ENCODE measurements at places on chromosomes 7 and 10.

DNA sequence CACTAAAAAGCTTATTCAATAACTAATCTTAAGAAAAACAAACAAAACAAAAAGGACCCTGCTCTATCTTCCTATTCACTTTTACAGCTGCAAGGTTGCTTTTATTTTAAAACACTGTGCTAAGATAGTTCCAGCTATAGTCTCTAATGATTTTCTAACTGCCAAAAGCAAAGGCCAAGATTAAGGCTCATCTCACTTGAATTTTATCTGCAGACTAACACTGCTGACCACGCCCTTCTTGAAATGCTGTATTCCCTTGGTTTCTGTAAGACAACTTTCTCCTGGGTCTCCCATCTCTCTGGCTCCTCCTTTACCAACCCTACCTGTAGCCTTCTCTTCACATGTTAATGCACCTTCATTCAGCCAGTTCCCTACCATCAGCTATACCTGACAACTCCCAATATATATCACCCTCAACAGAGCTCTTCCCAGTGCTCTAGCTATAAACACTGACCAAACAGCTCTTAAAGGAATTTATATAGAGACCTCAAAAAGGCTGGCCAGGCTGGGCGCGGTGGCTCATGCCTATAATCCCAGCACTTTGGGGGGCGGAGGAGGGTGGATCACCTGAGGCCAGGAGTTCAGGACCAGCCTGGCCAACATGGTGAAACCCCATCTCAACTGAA, 11.7 kb downstream of the SRPK2 start:
- DNase-seq, result no peak

GRCh38 chr10:78286668-78287067, 253.0 kb downstream of the RPS24 start:
- DNase-seq, result no peak

DNA sequence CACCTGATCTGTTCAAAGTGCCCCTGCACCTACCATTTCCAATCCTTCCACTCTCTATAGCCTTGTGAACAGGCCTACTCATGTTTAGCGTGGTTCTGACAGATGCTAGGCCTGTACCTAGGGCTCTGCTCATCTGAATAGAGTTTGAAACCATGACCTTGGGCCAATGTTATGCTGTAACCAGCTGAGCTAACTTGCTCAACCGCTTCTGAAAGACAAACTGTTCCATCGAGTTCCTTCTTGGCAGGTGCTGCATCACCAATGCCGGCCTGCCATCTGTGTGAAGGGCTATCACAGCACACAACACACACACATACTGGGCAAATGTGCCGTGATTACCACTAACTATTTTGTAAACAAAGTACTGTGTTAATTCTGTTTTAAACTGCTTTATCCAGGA, 419.0 kb upstream of the GALNT17 start:
- no peak for DNase-seq

DNA sequence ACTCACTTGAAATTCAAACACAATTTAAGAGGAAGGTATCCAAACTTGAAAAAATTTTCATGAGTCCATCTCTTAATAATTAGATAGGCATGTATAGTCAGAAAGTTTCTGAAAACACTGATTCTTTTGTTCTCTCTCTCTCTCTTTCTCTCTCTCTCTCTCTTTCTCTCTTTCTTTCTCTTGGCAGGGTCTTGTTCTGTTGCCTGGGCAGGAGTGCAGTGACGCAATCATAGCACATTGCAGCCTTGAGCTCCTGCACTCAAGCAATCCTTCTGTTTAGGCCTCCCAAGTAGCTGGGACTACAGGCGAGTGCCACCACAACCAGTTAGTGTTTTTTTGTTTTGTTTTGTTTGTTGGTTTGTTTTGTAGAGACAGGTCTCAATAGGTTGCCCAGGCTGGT, 59.3 kb downstream of the PRTFDC1 start:
- peak; percentile 29 for DNase-seq

GRCh38 chr10:34627741-34628140, 187.4 kb downstream of the PARD3 start:
- DNase-seq, result no peak

GRCh38 chr7:74284781-74285259, 4.4 kb upstream of the CLIP2 start:
- DNase-seq, result no peak

- DNase-seq, result no peak
Observed at GRCh38 chr10:43377424-43377883, 6.0 kb downstream of the FXYD4 start.

DNA sequence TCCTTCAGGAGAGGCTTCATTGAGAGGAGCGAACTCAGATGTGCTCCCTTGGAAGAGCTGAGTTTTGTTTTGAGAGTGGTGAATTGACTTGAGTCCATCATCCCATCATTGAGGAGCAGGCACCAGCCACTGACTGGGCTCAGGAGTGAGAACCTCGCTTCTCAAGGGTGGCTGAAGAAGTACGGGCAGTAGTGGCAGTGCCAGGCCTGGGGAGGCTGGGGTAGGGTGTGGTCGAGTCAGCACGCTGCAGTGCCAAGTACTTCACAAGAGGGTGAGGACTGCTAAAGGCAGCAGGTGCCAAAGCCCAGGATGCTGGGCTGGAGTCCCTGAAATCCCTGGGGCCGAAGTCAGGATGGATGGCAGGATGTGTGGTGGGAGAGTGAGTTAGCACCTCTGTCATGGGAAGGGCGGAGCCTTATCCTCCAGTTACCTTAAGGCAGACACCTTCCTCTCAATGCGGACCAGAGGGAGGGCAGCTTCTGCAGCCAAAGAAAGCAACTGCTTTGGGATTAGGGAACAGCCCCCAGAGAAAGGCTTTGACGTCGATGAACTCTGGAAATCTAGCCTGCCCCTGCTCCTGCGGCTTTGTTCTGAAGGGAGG, 210.3 kb downstream of the CAMK1D start:
- no peak for DNase-seq

DNA sequence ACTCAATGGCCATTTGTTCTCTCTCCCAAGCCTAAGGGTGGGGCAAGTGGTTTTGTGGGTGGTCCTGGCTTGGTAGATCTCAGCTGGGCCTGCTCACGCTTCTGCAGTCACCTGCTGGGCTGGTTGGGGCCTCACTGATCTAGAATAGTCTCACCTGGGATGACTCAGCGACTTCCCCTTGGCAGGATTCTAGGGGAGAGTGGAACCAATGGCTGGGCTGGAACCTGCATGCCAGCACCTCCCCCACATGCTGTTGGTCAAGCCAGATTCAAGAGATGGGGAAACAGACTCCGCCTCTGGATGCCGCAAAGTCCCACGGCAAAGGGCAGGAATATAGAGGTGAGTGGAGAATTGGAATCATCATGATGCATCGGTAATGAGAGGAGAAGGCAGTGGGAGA, 292.9 kb upstream of the NPVF start:
- no peak for DNase-seq

- no peak for DNase-seq
Observed at GRCh38 chr10:5589011-5589660, 64.4 kb downstream of the CALML3 start.

- no peak for DNase-seq
Observed at GRCh38 chr10:116098411-116099022, 174.5 kb downstream of the GFRA1 start.

DNA sequence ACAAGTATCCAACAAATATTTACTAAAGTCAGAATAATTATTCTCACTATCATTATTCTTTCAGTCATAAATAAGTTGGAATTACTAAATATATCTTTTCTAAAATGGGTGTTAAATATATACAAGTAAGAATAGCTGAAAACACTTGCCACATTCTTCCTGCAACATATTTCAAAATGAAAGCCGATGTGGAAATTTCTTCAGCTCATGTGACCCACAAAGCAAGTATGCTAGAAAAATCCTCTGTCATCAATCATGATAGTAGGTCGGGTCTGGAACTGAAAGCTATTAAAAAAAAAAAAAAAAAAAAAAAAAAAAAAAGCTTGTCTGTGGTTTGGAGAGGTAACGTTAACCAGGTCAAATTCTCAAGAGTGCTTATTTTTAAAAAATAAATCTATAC, 344.7 kb downstream of the NEBL start:
- DNase-seq, result no peak

- DNase-seq, result no peak
Observed at GRCh38 chr10:125967533-125967932, 71.2 kb downstream of the FANK1 start.

All from fibroblast of villous mesenchyme (primary cell).